ENCODE measurements at places on chromosomes 11 and 22.

GRCh38 chr22:29344137-29344536 is 28.6 kb upstream of the RASL10A start:
- no peak for DNase-seq

DNA sequence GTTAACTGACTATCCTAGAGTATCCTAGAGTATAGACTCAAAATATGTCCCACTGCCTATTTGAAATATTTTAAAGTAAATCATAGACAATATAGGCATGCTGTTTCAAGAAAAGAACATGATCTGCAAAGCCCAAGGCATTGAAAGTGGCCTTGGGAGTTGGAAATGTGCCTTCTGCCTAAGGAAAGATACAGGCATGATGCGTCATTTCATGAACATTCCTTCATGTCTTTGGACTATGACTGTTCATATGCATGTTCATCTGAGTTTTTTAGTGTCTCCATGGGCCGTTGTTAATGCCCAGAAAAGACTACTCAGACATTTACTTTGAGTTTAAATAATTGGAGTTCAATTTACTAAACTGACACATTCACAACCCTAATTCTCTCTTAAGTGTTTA is 69.7 kb upstream of the PRDM11 start:
- DNase-seq = no peak

- DNase-seq = no peak
Observed at GRCh38 chr11:64220798-64221197, 5.2 kb downstream of the TRPT1 start.

- DNase-seq = no peak
Observed at GRCh38 chr11:67055812-67056211, 835 bp upstream of the RHOD start.

DNA sequence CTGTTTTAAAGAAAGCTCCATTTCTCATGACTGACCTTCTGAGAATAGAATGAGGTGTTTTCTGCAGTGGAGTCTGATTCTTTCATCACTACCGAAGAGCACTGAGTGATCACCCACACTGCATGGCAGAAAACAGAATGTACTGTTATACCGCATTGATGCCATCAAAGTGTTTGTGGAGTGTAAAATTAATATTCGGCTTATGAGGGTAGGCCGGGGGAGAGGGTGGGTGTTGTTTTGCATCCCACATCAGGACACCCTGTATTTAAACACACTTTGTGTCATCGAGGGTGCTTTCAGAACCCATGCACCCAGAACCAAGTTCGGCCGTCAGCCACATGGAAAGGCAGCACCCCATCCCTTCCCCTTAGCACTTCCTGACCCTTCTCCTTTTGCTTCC is 41.3 kb upstream of the ETS1 start:
- DNase-seq = no peak

DNA sequence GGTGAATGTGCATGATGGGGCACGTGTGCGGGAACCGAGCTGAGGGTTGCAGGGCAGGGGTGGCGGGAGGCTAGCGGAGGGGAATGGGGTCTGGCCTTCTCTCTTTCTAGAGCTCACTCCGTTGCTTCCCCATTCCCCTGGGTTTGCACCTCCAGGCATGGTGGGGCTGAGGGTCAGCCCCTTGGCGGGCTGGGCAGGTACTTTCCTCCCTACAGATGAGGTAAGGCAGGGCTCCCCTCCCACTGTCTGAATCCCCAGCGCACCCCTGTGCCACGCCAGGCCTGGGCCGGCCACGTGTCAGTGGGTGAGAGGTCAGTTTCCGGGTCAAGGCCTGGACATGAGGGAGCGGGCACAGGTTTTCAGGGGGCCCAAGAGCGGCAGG is 8.9 kb downstream of the SUSD2 start:
- no peak for DNase-seq

- DNase-seq = no peak
Observed at GRCh38 chr11:47057365-47057764, 119.3 kb downstream of the ARFGAP2 start.

DNA sequence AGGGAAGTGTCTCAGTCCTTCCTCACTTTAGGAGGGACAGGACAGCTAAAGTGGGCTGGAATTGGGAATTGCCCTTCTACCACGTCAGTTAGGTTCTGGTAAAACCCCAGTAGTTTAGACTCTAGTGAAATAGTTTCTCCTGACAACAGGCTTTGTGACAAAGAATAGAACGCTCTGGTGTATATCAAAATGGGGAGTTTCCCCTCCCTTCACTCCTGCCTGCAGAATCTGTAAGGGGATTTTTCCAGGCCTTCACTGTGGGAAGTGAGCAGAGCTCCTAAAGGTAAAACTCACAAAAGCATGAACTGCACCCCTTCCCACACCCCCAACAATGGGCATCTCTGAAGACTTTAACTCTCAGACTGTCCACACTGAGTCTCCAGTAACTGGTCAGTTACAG is 460.9 kb upstream of the LRRC4C start:
- no peak for DNase-seq

DNA sequence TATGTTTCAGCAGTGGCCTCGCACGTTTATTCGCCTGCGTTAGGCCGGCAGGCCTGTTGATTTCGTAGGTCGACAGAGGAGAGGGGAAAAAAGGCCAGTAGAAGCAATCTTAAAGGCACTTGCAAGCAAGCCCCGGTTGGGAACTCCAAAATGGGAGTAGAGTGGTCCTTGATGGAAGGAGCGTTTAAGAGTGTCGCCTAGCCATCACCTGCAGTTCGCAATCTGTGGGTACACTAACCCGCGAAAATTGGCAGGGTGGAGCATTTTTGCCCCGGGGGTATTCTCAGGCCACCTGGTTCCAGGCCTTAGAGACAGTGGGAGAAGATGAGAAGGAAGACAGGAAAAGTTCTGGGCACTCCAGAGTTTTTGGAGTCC is 1.1 kb downstream of the EWSR1 start:
- DNase-seq = no peak

DNA sequence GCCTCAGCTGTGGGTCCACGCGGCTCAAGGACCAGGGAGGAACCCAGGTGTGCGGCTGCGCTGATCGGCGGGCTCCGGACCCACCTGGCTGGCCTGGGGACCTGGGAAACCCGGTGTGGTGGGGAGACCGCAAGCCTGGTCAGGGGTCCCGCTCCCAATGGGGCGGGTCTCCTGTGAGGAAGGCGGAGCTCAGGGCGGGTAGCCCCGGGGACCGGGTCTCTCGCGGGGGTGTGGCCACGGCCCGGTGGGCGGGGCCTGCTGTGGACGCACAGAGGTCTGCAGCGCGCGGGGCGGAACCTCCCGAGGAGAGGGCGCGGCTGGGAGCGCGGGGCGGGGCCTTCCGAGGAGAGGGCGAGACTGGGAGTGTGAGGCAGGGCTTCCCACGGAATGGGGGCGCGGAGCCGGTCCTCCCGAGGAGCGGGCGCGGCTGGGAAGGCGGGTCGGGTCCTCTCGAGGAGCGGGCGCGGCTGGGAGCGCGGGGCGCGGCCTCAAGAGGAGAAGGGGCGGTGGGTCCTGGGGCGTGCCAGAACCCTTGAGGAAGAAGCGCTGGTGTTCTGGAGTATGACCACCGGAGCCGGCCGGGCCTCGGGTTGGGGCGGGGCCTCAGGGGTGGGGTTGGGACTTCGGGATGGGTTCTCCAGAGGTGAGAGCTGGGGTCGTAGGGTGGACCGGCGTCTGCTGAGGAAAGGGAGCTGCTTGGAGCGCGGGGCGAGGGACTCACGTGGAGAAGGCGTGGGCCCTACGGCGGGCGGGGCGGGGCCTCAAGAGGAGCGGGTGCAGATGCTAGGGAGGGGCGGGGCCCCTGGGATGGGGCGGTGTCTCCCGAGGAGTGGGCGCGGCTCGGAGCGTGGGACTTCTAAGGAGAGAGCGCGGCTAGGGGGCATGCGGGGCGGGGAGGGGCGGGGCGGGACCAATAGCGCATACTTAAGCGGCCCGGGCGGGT is 20.8 kb downstream of the DGCR6L start:
- peak; percentile 94 for DNase-seq

DNA sequence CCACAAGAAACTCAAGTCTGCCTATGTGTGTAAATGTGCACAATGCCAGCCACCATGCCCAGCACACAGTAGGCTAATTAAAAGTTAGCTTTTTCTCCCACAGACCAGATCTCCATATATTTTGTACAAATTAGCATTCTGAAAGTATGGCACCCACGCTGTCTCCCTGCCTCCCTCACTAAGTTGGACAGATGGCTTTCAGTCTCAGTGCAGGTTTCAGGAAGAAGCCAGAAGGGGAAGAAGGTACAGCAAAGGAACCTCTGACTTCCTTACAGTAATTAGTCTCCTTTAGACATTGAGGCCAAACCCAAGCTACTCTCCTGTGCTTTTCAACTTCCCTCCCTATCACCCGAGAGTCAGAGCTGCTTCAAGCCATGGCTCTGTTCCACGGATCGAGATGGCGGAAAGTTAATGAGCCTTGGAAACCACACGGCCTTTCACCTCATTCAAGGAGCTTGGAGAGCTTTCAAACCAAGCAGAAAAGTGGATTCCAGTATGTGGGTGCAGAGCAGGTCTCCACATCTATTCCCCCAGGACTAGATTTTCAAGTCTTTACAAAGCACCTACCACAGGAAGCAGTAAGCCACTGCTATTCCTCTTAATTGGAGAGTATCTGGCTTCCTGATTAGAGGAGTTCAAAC is 221.1 kb upstream of the NARS2 start:
- no peak for DNase-seq

- no peak for DNase-seq
Observed at GRCh38 chr11:8757047-8757446, 74.5 kb downstream of the RPL27A start.
